ENCODE measurements at places on chromosomes 13 and 19.

GRCh38 chr13:19981685-19982238 is 23.2 kb downstream of the ZMYM2 start:
- DNase-seq, result no peak

- no peak for DNase-seq
These were observed 689.1 kb upstream of the GPC6 start for GRCh38 chr13:92537471-92537870.

- DNase-seq, result no peak
These were observed 490.8 kb downstream of the FOXO1 start for GRCh38 chr13:40175639-40176038.

- no peak for DNase-seq
These were observed 30.3 kb upstream of the TPP2 start for GRCh38 chr13:102566513-102566912.

GRCh38 chr13:28220166-28220565 is 81.8 kb downstream of the PAN3 start:
- DNase-seq, result no peak

- DNase-seq, result no peak
These were observed 90.4 kb downstream of the TBC1D4 start for GRCh38 chr13:75391432-75392100.

DNA sequence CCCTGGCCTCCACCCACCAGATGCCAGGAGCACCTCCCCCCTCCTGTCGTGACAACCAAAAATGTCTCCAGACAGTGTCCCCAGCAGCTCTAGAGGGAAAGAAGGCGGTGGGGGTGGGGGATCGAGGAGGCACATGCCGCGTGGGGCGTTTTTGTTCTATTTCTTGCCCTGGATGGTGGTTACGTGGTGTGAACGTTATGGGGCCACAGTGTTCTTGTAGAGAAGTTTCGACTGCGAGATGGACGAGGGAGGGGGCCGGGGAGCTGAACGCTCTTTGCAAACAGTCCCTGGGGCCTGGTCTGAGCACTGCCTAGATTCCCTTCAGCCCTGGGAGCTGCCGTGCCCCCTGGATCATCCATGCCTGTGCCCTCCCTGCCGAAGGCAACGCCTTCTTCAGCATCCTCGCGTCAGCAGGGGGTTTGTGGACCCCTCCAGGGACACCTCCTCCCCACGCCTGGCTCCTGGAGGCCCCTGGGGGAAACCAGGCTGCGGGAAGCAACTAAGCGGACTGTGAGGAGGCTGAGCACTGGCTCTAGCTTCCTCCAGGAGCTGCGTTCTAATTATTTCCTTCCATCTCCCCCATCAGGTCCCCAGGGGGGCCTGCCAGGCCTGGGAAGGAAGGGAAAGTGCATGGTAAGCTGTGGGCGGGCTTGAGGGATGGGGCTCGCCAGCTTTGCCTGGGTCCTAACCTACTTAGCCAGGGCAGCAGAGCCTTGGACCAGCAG is 131.5 kb downstream of the IER2 start:
- DNase-seq, result no peak

- no peak for DNase-seq
These were observed 236.0 kb downstream of the PCDH9 start for GRCh38 chr13:66994097-66994496.

- peak; percentile 40 for DNase-seq
These were observed 7.4 kb upstream of the FCGBP start for GRCh38 chr19:39941615-39942365.

Measured in stimulated activated CD8-positive, alpha-beta memory T cell treated with anti-CD3 and anti-CD28 coated beads, Interleukin-15, amount 100 ng/mL, for 4 hours (primary cell).